Activated CD8-positive, alpha-beta memory T cell treated with anti-CD3 and anti-CD28 coated beads for 48 hours (primary cell): ENCODE measurements at places on chromosomes 2 and 18.

- no peak for DNase-seq
Measured at GRCh38 chr18:7470101-7470500, 97.0 kb upstream of the PTPRM start.

DNA sequence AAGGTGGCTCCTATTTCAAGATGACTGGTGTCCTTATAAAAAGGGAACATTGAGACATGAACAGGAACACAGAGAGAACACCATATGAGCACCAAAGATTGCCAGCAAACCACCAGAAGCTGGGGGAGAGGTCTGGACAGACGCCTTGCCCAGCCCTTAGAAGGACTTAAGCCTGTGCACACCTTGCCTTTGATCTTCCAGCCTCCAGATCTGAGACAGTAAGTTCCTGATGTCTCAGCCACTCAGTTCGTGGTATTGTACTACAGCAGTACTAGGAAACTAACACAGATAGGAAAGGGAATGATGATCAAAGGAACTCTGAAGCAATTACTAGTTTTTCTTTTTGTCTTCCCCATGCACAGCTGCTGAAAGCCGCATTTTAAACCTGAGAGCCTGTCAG lies 137.3 kb upstream of the FHL2 start:
- no peak for DNase-seq

- no peak for DNase-seq
Measured at GRCh38 chr2:196383799-196384198, 212.4 kb upstream of the STK17B start.

DNA sequence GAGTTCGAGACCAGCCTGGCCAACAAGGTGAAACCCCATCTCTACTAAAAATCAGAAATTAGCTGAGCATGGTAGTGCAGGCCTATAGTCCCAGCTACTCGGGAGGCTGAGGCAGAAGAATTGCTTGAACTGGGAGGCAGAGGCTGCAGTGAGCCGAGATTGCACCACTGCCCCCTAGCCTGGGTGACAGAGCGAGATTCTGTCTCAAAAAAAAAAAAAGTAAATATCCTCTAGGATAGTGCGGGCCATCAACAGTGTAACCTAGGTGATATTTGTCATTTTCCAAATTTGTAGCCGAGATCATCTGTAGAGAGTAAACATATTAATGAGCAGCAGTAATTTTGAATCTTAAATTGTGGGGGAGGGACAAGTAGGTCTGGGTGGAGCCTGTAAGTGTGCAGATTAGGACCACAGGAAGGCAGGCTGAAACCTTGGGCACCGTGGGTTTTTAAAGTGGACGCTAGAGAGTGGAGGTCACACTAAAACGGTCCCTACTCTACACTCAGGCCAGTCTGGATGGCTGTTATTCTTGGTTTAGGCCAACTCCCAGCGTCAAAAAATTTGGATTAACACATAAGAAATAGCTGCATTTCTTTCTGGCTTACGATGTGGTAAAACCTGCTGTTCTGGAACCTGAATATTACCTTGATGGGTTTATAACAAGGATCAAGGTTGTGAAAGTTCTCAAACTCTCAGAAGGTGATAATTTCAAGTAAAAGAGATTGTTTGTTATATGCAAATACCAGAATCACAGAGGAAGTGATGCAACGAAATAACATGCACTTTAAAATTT lies 22.7 kb upstream of the TET3 start:
- no peak for DNase-seq

DNA sequence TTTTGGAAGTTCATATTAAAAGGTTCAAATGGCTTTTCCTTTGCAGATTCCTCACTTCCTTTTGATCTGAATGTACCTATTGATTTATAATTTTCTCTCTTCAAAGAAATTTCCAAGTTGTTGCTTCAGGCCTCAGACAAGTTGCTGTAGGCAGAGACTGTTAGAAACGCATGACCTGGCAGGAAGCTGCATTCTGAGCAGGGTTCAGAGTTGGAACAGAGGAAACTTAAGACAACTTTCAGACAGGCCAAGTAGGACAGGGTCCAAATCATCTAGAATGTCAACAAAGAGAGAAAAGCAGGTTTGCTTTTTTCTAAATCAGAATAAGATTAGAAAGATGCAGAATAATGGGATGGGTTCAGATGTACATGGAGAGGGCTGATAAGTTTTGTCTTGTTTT lies 416.3 kb downstream of the LRP1B start:
- no peak for DNase-seq

- DNase-seq: no peak
Measured at GRCh38 chr2:60973705-60974104, 43.8 kb upstream of the PEX13 start.

- no peak for DNase-seq
Measured at GRCh38 chr2:18804536-18804935, 215.2 kb upstream of the NT5C1B start.

- DNase-seq: no peak
Measured at GRCh38 chr2:214180071-214180470, 230.8 kb upstream of the VWC2L start.

- DNase-seq: no peak
Measured at GRCh38 chr18:12287684-12288402, 20.2 kb upstream of the TUBB6 start.

- DNase-seq: no peak
Measured at GRCh38 chr2:109636317-109636716, 22.2 kb downstream of the SOWAHC start.

GRCh38 chr2:26510344-26510973 lies 32.5 kb upstream of the OTOF start:
- no peak for DNase-seq

GRCh38 chr18:54880395-54881105 lies 52.3 kb downstream of the RAB27B start:
- no peak for DNase-seq

DNA sequence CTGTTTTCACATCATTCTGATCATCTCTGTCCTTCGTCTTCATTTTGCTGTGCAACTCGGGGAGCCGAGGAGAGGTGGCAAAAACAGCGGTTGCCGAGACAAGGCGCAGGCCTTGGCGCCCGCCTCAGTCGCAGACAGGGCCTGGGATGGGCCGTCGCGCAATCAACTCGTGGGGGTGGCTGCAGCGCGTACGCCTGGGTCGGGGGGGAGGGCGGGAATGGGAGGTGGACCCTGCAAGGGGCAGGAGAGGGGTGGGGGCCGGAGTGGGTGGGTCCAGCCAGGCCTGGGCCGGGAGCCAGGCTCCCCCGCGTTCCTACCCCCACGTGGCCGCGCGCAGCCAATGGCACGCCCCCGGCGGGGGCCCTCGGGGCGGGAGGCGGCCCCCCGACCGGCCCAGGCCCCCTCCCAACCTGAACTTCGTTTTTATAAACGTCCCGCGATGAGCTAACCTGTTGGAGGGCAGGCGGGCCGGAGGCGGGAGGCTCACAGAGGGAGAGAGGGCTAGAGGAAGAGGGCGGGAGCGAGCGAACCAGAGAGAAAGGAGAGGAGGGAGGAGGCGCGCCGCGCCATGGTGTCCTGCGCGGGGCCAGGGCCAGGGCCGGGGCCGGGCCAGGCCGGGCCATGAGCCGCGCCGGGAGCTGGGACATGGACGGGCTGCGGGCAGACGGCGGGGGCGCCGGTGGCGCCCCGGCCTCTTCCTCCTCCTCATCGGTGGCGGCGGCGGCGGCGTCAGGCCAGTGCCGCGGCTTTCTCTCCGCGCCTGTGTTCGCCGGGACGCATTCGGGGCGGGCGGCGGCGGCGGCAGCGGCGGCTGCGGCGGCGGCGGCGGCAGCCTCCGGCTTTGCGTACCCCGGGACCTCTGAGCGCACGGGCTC lies at the start of gene HOXD13:
Gene HOXD13 (plus strand): TSS at position 452 of the 875 bp plus-strand sequence. CDS start 170 bp downstream, at position 622.
- DNase-seq: no peak

DNA sequence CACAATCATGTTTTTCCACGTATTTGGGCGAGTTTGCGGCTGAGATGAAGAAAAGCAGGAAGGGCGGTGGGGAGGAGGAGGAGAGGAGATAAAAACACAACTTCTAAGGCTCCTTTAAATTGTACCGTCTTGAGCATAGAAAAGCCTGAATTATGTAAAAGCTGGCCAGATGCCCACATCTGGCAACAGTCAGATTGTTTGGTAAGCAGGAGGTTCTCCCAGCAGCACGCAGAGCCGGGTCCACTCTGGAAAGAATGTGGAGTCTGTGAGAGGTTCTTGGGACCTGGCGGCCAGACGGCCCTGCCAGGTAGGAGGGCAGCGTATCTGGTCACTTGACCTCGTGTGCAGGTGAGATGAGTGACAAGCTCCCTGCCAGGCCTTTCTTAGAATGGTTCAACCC lies 215.3 kb upstream of the APCDD1 start:
- no peak for DNase-seq

DNA sequence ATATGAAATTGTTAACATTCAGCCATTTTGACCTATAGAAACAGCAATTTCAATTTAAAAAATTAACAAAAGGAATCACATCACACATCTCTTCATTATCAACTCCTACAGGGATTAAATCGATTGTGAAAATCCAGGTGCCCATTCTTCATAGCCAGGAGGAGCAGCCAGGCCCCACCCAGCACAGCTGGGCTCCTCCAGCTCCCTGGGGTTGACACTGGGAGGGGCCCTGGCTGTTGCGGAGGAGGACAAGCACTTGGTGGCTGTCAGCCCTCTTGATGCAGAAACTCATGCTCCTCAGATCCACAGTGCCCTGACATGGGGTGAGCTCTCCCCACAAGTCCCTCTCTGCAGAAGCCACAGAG lies 99.8 kb downstream of the FAM210A start:
- DNase-seq: no peak

- DNase-seq: no peak
Measured at GRCh38 chr2:136104977-136105376, 13.0 kb downstream of the CXCR4 start.

DNA sequence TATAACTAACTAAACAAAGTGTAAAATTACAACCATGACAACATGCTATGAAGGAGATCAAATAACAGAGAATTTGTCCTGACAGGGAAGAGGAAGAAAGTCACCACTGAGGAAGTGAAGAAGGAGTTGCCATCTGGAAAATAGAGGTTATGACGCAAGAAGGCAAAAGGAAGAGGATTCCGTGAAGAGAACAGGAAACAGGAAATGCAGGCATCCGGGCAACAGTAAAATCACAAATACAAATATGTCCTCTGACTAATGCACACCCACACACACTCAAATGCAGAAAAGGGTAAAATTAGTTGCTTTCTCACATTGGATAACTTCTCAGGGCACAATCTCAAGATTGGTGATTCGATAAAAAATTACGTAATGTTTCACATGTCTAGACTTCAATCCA lies 278.4 kb downstream of the TMX3 start:
- DNase-seq: no peak

- no peak for DNase-seq
Measured at GRCh38 chr2:231905026-231905425, 21.2 kb downstream of the NPPC start.

GRCh38 chr2:223980803-223981202 lies 23.5 kb downstream of the MRPL44 start:
- no peak for DNase-seq
